Stimulated activated CD8-positive, alpha-beta memory T cell treated with anti-CD3 and anti-CD28 coated beads, Interleukin-15, amount 100 ng/mL, for 1 hour (primary cell): ENCODE measurements at places on chromosomes 3 and 15.
A peak's percentile ranks its signal among the peaks of the same experiment; 100 is the strongest.

DNA sequence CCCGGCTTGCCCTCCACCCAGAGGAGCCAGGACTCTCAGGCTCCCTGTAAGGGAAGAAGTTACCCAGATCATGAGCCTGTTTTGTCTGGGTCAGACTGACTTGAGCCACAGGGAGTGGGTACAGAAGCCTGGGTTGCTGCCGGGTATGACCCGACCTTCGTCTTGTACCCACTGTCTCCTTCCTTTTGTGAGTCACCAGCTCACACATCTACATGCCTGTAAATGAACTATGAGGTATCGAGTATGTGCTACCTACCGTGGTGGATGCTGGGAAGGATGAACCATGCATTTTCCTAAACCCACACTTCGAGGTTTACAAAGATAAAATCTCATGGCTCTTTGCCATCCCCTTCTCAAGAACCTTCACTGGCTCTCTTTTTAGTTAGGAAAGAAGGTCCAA lies 56.9 kb downstream of the CACNA1D start:
- no peak for DNase-seq

- no peak for DNase-seq
Observed at GRCh38 chr15:41809121-41809520, 18.8 kb upstream of the JMJD7 start.

GRCh38 chr3:60673123-60673522 lies 578.1 kb downstream of the FHIT start:
- DNase-seq: no peak

DNA sequence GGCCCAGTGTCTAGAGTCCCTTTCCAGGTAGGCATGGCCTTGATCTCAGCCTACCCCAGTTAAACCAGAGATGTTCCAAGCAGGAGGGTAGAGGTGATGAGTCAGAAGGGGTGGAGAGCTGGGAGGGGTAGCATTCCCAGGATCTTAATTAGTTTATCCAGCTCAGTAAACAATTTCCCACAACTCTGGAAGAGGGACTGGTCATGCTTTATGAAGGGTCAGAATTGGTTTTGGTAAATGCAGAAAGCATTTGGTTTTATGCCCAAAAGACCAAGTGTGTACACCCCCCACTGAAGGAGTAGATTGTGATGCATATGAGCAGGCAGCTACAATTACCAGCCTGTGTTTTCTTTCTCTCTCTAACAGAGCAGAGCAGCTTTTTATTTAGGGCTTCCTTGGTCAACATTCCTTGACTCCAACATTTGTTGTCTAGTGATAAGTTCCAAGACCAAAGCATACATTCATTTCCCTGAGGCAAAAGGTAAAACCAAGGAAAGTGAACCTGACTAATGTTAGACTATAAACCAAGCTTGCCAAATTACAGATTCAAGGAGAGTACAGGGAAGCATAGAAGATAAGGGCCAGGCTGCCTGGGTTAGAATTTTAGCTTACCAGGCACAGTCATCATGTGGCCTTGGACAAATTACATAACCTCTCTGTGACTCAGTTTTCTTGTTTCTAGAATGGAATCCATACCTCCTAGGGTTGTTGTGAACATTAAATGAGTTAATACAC lies 17.6 kb downstream of the EXOSC7 start:
- DNase-seq: no peak

GRCh38 chr3:37471425-37471824 lies 297.0 kb upstream of the LRRFIP2 start:
- DNase-seq: no peak

DNA sequence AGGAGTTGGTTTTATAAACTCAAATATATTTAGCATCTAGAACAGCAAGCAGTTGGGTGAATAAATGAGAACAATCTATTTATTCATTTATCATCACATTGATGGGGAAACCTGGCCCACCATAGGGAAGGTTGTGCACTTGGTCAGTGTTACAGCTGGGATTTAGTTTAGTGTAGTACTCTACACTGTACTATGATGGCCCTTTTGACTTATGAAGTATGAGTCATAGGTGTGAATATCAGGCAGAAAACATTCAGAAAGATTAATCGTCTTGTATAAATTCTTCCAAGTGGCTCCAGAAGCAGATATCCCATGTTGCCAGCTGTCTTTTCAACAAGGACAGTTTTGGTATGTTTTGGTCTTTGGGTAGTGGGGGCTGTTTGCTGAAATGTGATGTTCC lies 38.0 kb downstream of the BBS4 start:
- DNase-seq: no peak

DNA sequence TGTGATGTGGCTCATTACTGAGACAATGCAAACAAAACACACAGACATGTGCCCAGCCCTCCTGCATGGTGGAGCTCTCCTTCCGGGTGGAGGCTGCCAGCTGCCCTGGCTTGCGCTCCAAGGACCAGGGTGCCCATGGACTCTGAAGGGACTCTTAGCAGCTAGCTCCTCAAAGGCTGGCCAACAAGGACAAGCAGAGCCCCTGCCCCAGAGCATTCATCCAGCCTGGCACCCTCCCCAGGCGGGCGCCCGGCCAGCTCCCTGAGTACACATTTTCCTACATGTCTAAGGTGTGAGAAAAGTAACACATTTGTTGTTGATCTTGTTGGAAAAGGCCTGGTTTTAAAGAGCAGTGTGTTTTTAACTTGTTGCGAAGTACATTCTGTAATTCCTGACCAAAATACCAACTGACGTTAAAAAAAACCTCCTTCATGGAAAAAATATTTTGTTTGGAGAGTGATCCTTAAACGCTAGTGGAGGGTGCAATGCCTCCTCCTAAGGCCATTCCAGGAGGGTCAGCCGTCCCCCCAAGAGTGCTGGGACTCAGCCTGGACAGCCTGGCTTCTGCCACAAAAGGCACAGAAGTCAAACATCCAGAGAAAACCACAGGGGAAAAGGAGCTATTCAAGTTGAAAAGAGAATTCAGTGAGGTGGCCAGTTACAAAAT lies 86.9 kb downstream of the KLF15 start:
- no peak for DNase-seq

DNA sequence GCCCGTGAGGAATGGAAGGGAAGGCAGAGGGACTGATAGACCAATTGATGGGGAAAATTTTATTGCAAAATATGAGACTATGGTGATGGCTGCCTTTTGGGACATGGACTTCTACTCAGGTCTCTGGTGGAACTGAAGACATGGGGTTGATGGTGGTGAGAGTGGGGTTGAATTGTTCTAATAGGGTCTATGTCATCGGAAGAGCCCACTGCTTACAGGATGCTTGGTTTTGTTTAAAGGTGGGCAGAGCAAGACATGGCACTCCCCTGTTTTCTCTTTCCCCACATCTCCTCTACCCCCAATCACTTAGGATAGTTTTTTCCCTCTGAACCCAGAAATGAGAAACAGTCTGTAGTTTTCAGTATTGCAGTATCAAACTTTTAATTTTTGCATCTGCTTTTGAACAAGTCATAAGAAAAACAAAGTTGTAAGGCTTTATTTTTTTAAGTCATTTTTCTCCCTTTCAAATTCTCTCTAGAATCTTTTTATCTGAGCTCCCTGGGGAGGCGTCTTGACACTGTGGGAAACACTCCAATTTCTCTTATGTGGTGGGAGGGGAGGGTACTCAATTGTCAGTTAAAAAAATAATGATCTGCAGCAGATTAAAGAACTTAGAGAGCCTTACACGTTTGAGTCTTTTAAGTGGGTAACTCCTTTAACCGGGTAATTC lies 276.2 kb upstream of the TBC1D5 start:
- DNase-seq: no peak

DNA sequence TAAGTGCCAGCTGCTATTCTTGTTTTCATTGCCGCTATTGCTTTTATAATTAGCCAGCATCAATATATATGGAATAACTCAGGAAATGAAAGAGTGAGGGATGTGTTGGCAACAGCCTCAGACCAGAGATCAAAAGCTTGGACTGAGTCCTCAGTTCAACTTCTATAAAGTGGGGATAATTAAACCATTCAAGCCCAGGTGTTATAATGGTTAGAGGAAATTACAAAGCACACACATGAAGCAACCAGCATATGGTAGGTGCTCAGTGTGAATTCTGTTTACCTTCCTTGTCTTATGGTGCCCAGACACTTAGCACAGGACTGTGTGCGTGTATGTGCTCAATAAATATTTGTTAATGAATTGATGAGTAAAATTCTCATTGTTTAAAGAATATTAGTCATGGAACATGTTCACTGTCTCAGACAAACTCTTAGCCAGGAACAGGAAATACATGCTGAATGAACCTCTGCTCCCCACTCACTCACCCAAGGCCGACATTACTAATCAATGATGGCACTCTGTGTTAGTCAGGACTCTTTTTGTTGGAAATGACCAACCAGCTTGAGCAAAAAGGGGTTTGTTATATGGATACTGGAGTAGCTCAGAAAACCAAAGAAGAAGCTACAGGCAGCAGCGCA lies 16.7 kb upstream of the CCDC174 start:
- DNase-seq: no peak

DNA sequence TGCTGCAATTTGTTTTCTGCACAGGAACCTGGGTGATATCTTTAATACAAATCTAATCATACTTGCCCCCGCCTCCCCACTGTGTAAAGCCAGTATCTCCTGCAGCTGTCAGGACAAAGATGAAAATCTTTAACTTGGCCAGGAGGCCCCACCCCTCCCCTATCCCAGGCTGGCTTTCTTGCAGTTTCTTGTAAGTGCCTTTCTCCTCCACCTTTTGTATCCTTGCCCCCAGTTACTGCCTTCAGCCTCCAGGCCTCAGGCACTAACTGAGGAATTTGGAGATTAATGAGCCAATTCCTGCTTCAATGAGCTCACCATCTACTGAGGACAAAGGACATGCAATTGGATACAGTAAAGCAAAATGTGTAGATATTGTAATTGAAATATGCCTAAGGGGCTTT lies 6.5 kb downstream of the GCSAM start:
- no peak for DNase-seq

GRCh38 chr3:196179380-196180308 lies 31.6 kb downstream of the ZDHHC19 start:
- peak; percentile 70 for DNase-seq

DNA sequence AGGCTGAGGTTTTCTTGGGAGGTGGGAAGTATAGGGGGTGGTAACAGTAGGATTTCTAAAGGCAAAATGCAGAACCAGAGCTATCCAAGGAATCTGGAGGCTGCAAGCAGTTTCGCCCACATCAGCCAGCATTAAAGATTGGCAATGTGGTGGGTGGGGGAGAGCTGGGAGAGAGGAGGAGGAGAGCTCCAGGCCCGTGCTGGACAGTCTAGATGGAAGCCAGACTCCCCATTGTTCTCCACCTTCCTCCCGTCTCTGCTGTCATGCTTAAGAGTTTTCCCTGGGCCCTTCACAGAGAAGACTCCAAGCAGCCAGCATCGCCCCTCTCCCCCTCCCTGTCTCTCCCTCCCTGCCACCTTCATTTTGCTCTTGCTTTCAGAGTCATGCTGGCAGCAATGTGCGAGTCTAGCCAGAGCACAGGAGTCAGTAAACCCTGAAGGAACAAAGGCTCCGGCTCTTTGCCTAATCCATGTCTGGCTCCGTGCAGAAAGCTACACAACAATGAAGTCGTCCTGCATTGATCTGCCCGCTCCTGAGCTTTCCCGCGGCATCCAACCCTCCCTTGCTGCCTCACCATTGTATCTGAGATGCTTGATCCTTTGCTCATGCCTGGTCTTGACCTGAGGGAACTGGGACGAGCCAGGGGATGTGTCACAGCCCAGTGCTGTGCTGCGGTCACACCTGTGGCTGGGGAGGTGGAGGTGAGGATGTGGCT lies 282.9 kb downstream of the NTRK3 start:
- no peak for DNase-seq

DNA sequence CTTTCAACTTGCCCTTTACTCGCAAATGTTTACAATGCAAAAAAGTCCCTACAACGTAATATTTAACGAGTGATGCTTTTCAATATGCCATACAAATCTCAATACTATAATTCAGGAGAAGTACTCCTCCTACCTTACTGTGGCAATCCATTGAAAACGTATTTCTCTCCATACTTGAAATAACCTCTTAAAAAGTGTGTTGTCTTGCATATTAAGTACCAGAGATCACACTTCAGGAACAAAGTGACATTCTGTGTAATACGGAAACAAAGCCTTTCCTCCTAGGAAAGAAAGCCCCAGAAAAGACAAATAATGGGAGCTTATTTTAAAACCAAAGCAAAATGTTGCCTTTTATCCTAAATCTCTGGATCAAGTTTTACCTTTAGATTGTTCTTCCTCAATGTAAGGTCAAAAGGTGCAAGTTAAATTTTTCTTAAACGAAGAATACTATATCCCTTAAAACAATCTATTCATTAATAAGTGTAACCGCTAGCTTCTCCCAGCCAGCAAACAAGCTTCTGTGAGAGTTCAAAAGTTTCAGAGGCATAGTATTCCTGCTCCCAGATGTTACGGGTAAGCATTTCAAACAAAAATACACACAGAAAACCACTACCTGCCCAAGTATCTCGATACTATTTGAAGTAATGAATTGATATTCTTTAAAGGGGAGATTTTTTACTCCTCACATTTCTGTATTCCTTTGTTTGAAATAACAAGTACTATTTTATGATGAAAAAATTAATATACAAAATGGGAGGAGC lies 1.7 kb downstream of the TJP1 start:
- DNase-seq: no peak

DNA sequence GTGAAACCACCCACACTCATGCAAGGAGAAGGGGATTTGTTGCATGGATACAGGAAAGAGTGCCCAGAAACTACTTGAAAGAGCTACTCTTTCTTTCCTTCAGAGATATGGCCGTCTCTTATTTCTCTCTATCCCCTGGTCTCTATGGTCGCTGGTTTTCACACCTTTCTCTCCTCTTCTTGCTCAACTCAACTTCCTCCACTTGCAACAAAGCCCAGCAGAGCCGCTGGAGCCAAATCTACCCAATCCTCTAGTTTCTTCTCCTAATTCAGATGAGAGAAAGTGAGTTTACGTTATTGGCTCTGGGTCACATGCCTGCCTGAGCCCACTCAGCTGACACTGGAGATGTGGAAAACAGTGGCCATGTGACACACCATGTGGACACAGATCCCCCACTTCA lies 215.2 kb downstream of the OSBPL10 start:
- no peak for DNase-seq

GRCh38 chr15:65980824-65981456 lies 111.6 kb downstream of the RAB11A start:
- no peak for DNase-seq

- no peak for DNase-seq
Observed at GRCh38 chr3:148916132-148916531, 51.0 kb downstream of the CPA3 start.

DNA sequence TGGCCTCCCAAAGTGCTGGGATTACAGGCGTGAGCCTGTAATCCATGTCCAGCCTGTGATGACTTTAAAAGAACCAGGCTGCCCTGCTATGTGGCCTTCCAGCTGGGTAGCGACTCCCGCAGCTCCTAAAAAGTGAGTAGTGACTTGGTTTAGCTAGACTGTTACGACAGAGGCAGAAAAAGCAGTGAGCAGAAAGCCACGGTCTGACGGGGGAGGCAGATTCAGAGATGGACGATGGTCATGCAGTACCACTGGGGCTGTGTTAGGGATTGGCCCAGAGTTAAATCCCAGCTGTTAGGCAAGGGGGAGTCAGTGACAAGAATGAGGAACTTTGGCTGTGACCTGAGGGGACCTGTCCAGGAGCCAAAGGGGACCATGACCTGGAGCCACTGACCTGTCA lies 3.1 kb upstream of the RPL29 start:
- no peak for DNase-seq

GRCh38 chr15:46034755-46035154 lies 399.9 kb downstream of the SQOR start:
- no peak for DNase-seq
